ENCODE measurements at places on chromosomes 16 and 17.

DNA sequence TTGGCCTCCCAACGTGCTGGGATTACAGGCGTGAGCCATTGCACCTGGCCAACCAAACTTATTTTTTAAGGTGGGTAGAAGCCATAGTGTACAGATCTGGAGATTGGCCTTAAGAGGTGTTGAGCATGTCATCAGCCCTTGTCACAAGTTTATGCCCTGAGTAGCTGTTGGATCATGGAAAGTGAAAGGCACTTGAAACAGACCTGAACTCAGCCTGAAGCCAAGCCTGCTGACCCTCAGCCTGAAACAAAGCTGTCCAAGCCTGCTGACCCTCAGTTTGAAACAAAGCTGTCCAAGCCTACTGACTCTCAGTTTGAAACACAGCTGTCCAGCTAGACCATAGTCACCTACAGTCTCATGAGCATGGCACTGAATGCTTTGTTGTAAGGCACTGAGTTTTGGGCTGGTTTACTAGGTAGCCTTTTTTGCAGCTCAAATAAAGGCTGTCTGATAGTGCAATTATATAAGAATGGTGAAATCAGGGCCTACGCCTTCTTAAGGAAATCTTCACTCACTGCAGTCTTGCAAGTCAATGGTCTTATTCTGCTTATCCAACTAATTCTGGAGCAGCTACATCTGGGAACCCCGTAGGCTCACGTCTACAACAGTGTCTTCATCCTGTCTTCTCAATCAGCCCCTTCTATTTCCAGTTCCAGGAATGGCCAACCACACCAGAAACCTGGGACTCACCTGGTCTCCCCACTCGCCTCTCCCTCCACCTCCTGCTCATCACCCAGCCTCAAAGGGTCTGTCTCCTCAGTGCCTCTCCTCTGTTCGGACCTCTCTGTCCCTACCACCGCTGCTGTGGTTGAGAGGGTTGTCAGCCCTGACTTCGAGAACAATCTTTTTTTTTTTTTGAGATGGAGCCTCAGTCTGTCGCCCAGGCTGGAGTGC is 2.9 kb upstream of the NPIPB15 start:
- no peak for DNase-seq

DNA sequence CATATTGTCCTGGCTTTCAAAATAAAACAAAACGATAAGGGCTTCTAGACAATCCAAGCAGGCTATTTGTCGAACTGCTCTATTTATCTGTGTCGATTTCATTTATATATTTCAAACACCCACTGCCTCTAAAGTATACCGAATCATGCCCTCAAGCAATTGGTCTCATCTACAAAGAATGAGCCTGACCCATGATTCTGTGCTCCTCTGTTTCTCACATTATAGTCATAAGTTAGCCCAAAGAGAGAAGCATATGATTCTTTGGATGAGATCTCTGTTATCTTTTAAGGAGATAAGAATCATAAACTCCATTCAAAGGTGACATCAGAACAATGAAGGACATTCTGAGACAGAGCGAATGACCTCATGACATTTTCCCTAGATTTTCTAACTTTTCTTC is 191.1 kb downstream of the MAP2K6 start:
- no peak for DNase-seq

DNA sequence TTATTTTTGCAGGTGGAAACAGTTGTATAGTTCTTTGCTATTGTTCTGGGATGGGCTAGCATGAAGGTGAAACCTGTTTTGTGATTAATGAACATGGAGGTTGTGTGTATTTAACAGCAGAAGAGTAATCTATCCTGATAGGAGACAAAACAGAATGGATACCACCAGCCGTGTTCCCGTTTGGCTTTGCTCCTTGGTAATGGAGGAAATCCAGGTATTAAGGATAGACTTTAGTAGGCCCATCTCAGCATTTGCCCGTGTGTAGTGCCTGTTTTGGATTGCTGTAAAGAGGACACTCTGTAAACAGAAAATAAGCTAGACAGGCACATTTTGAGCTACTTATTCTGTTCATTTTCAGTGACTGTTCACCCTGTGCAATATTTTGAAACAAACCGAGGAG is 215.1 kb downstream of the RBFOX1 start:
- no peak for DNase-seq

GRCh38 chr17:81295676-81296381 is 722 bp upstream of the SLC38A10 start:
- peak; percentile 79 for DNase-seq

GRCh38 chr17:74812109-74813009 is 36.2 kb upstream of the NAT9 start:
- DNase-seq = no peak

GRCh38 chr16:10300905-10301304 is 85.0 kb upstream of the ATF7IP2 start:
- no peak for DNase-seq
